Endothelial cell (in vitro differentiated cells): ENCODE measurements at places on chromosomes 7 and 10. TPM values are rescaled to one million over a fixed set of nuclear protein-coding genes. Genes with fewer than 3 reads are reported as not detected.

Gene CALML3
- total RNA-seq, result not detected

DNA sequence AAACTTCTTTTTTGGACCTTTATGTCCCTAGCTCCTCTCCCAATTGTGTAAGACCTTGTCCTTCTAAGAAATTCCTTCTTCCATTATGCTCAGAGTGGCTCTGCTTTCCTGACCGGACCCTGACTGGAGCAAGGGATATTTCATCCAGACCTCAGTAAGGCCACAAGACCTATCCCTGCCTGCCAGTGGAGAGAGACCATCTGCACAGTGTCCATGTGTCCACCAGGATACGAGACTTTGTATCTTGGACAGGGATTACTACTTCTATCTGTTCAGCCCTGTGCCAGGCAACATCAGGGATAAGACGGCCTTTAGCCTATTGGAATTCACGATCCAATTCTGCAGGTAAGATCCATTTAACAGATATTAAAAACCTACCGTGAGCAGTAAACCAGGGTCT lies 7.2 kb upstream of the ATOH7 start:
- H3K4me3 ChIP-seq, result no peak overlapping the region
- H3K27me3 ChIP-seq, result no peaks in the 10 kb centered on the region
- no peak overlapping the region for H3K27ac ChIP-seq
- H3K4me1 ChIP-seq, result peaks cover 5% of the 10 kb centered on the region
- no peaks in the 10 kb centered on the region for H3K36me3 ChIP-seq

GRCh38 chr10:123655751-123656150 lies 10.4 kb upstream of the GPR26 start:
- H3K4me3 ChIP-seq, result no peak overlapping the region
- DNase-seq, result peak; percentile 38
- H3K4me1 ChIP-seq, result peaks cover 5% of the 10 kb centered on the region
- H3K36me3 ChIP-seq, result no peaks in the 10 kb centered on the region
- no peak overlapping the region for H3K27ac ChIP-seq

Gene TEX47
- not detected for total RNA-seq

GRCh38 chr10:61837755-61838171 lies 63.7 kb upstream of the ARID5B start:
- no peaks in the 10 kb centered on the region for H3K27me3 ChIP-seq
- no peak overlapping the region for H3K4me3 ChIP-seq
- peaks cover 2% of the 10 kb centered on the region for H3K4me1 ChIP-seq
- DNase-seq, result no peak

Gene TBC1D12
- 9.3 TPM for total RNA-seq

Gene DLG5
- 64.5 TPM for total RNA-seq

DNA sequence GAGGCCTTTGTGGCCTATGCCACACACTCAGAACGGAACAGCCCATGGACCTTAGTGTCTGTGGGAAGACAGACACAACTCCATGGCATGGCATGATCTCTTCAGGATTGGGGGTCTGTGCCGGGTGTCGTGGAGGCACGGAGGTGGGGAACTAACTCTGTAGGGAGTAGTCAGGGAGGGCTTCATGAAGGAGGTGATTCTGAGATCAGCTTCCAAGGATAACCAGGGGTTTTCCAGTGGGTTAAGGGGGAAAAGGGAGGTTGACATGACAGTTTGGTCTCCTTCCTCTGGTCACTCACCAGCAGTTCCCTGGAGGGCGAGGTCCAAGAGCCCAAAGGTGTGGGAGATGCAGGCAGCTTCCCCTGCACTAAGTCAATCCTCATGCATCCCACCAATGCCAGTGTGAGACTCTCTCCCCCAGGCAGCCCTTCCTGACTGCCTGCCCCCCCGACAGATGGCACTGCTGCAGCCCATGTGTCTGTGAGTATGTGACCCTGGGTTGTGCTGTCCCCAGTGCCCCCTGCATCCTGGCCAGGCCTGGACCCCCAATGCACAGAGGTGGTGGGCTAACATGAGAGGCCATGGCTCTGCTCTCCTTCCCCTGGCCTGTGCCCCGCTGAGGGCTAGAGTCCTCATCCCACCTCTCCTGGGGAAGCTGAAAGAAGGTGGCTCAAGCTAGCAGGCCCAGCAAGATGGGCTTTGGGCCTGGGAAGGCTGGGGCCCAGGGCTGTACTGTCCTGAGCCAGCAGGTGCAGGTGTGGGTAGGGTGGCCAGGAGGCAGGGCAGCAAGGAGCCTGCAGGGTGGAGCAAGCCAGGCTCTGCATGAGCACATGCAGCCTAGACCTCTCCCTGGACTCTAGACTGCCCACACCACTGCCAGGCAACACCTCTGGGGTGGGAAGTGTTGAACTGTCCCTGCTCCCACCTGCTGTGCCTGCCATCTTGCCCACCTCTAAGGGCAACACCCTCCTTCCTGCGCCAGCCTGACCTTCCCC lies 39.7 kb downstream of the RASGEF1A start:
- H3K36me3 ChIP-seq, result no peaks in the 10 kb centered on the region
- H3K27me3 ChIP-seq, result peaks cover 21% of the 10 kb centered on the region
- no peak for DNase-seq
- peak overlapping the region; percentile 23 for H3K4me3 ChIP-seq

DNA sequence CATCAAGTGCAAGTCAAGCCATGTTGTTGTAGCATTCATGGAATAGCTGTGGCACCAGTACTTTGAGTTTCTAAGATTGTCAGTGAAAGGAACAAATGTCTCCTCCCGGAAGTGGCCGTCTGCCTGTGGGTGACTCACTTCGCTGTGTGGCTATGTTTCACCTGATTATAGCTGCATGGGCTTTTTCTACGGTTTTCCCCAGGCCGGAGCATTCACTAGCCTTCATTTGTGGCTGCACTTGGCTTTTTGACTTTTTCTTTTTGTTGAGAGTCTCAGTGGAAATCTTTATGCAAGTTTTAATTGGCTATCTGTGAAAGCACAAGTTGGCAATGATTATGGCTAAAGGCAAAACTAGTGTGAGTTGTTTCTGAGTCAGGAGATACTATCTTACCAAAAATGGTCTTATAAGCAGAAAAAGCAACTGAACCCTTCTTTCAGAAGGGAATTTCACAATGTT lies 35.0 kb downstream of the SRI start:
- no peak overlapping the region for H3K27ac ChIP-seq
- no peaks in the 10 kb centered on the region for H3K4me1 ChIP-seq
- H3K27me3 ChIP-seq, result peaks cover 2% of the 10 kb centered on the region
- no peak for DNase-seq
- no peak overlapping the region for H3K4me3 ChIP-seq

Gene CACNB2
- 1.5 TPM for total RNA-seq

Gene GALNT17
- total RNA-seq, result 0.38 TPM

DNA sequence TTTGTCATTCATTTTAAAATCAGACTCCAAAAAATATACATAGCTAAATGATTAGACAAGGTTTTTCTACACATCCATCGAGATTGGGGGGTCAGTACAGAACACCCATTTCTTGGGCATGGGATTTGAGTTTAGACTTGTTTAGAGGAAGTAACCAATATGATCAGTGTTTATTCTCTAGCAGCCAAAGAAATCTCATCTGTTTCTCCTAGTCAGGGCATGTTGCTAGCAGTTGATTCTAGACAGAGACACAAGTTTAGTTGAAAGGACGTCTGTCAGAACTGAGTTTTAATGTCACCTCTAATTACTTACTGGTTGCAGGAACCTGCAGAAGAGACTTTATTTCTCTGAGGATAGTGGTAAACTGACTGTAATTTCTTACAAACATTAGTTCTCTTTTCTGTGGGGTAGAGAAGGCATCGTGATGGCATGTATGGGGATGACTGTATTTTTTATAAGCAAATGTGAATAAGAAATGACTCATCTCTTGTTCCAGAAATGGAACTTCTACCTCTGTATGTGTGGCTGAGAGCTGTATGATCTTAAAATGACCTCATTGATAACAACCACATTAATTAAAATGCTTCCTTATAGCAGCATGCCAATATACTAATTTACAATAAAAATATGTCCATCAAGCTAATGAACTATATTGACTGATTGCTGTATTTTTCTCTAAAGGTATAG lies 30.6 kb upstream of the RHOBTB1 start:
- peaks cover 4% of the 10 kb centered on the region for H3K27me3 ChIP-seq
- DNase-seq, result no peak
- no peaks in the 10 kb centered on the region for H3K36me3 ChIP-seq
- no peaks in the 10 kb centered on the region for H3K4me1 ChIP-seq

Gene GTF2IRD2
- total RNA-seq, result 3.9 TPM

Gene SPACDR
- 4.3 TPM for total RNA-seq

- peak overlapping the region; percentile 93 for H3K27ac ChIP-seq
- peak; percentile 83 for DNase-seq
- no peaks in the 10 kb centered on the region for H3K36me3 ChIP-seq
- peaks cover 2% of the 10 kb centered on the region for H3K27me3 ChIP-seq
- H3K4me3 ChIP-seq, result peak overlapping the region; percentile 87
Measured at GRCh38 chr10:78407009-78407711, 373.5 kb downstream of the RPS24 start.

Gene CRTAC1
- total RNA-seq, result 37.3 TPM

Gene ZNF425
- 6.2 TPM for total RNA-seq

Gene AOAH
- total RNA-seq, result 0.28 TPM

- H3K36me3 ChIP-seq, result no peaks in the 10 kb centered on the region
- no peaks in the 10 kb centered on the region for H3K4me1 ChIP-seq
- H3K4me3 ChIP-seq, result no peak overlapping the region
- no peak for DNase-seq
- peaks cover 2% of the 10 kb centered on the region for H3K27me3 ChIP-seq
Measured at GRCh38 chr7:28211006-28211405, 30.4 kb upstream of the JAZF1 start.

DNA sequence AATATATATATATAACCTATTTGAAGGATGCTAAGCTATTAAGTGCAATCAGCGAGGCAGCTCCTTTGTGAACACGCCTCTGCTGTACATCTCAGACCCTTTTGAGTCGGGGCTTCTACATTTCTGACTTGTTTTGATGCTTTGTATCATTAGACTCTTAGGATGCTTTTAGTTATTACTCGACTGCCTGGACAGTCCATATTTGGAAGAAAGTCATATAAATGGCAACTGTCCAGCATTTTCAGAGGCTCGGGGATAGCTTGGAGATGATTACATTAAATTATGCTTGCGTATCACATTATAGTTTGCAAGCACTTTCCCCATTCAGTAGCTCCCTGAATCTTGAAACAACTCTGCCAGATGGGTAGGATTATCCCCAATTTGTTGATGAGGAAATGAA lies 257.9 kb downstream of the PTEN start:
- H3K27ac ChIP-seq, result no peak overlapping the region
- H3K36me3 ChIP-seq, result no peaks in the 10 kb centered on the region
- DNase-seq, result no peak
- peaks cover 3% of the 10 kb centered on the region for H3K27me3 ChIP-seq

Gene TMEM139
- total RNA-seq, result 0.23 TPM

GRCh38 chr10:105586451-105587098 lies 945.5 kb downstream of the SORCS3 start:
- no peaks in the 10 kb centered on the region for H3K36me3 ChIP-seq
- DNase-seq, result no peak
- H3K27me3 ChIP-seq, result no peaks in the 10 kb centered on the region
- H3K4me1 ChIP-seq, result peaks cover under 1% of the 10 kb centered on the region
- H3K27ac ChIP-seq, result no peak overlapping the region

GRCh38 chr7:140269004-140269638 lies 92.3 kb upstream of the KDM7A start:
- DNase-seq, result no peak
- no peak overlapping the region for H3K27ac ChIP-seq
- H3K27me3 ChIP-seq, result peaks cover 3% of the 10 kb centered on the region
- H3K4me1 ChIP-seq, result no peaks in the 10 kb centered on the region
- H3K36me3 ChIP-seq, result no peaks in the 10 kb centered on the region

DNA sequence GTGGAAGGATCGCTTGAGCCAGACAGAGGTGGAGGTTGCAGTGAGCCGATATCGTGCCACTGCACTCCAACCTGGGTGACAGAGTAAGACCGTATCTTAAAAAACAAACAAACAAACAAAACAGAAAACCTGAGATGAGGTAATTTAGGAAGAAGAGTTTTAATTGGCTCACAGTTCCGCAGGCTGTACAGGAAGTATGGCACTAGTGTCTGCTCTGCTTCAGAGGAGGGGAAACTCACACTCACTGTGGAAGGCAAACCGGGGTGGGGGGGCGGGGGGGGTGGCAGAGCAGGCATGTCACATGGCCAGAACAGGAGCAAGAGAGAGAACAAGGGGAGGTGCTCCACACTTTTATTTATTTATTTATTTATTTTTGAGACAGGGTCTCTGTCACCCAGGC lies 5.1 kb downstream of the UBE2D4 start:
- no peak overlapping the region for H3K27ac ChIP-seq
- H3K36me3 ChIP-seq, result no peaks in the 10 kb centered on the region
- no peaks in the 10 kb centered on the region for H3K27me3 ChIP-seq
- DNase-seq, result no peak

Gene ZNF488
- total RNA-seq, result 0.41 TPM

GRCh38 chr10:13842117-13842516 lies 255.4 kb downstream of the PRPF18 start:
- H3K4me3 ChIP-seq, result no peak overlapping the region
- DNase-seq, result no peak
- H3K27me3 ChIP-seq, result peaks cover 1% of the 10 kb centered on the region
- H3K36me3 ChIP-seq, result peaks cover 21% of the 10 kb centered on the region

Gene HEPACAM2
- not detected for total RNA-seq

Gene WNT2
- total RNA-seq, result 0.41 TPM
